ENCODE measurements at places on chromosomes 12 and 14.

GRCh38 chr12:108826101-108826806 lies 31.1 kb downstream of the SSH1 start:
- no peak for DNase-seq

DNA sequence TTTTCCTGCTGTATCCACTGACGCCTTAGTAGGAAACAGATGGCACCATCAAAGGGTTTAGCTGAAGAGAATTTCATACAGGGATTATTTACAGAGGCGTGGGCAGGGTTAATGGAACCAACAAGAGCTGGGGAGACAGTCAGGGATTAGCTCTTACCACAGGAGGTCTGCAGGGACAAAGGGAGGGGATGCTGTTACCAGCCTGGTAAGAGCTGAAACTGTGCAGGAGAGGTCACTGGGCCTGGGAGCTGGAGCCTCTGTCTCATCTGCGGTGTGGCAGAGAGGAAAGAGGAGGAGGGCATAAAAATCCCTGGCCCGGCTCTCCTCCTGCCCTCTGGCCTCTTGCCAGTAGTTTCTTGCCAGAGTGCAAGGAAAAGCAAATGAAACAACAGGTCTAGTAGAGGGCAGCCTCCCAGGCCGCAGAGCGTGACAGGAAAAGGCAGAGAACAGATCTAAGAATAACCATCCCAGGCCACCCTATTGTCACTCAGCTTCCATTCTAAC lies 18.9 kb upstream of the POC1B start:
- no peak for DNase-seq

GRCh38 chr12:59085690-59086089 lies 165.4 kb upstream of the LRIG3 start:
- no peak for DNase-seq

- no peak for DNase-seq
Measured at GRCh38 chr12:71947645-71948105, 9.0 kb downstream of the TPH2 start.

- no peak for DNase-seq
Measured at GRCh38 chr14:104791425-104791824, 4.1 kb downstream of the AKT1 start.

- no peak for DNase-seq
Measured at GRCh38 chr12:1922075-1922709, 3.7 kb upstream of the CACNA2D4 start.
